ENCODE measurements at places on chromosomes 6 and 20. TPM values are rescaled to one million over a fixed set of nuclear protein-coding genes. Genes with fewer than 3 reads are reported as not detected.

PHACTR3 gene
- 10.8 TPM for polyA plus RNA-seq

CD164 gene
- 553 TPM for polyA plus RNA-seq

PTK6 gene
- 0.56 TPM for polyA plus RNA-seq

PROCR gene
- polyA plus RNA-seq, result 10.8 TPM

ARMH2 gene
- polyA plus RNA-seq, result not detected

ZNF165 gene
- 5.4 TPM for polyA plus RNA-seq

IFNGR1 gene
- 58.0 TPM for polyA plus RNA-seq

- no peak for DNase-seq
Observed at GRCh38 chr6:142421285-142422117, 119.7 kb downstream of the ADGRG6 start.

GRCh38 chr6:158539413-158539812, 20.5 kb upstream of the TMEM181 start:
- DNase-seq, result no peak

- DNase-seq, result no peak
Observed at GRCh38 chr6:79170431-79170830, 64.1 kb downstream of the HMGN3 start.

DNA sequence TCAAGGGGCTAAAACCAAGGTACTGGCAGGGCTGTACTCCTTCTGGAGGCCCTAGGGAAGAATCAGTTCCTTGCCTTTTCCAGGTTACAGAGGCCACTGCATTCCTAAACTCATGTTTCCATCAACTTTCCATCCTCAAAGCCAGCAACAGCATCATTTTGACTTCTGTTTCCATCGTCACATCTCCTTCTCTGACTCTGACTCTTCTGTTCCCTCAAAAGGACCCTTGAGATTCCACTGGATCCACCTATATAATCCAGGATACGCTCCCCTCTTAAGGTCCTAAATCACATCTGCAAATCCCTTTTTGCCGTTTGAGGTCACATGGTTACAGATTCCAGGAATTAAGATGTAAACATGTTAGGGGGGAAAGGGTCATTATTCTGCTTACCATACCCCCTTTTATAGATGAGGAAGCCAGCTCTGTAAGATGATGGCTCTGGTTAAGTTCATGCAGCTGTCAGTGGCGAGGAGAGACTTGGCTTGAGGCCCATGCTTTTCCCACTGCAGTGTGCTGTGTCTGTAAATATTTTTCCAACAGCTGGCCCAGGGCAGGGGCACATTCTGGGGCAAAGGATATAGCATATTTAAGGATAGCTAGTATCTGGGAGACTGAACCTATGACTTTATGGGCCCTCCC, 114.6 kb downstream of the TNFRSF21 start:
- no peak for DNase-seq

GRCh38 chr20:40765814-40766480, 76.9 kb upstream of the MAFB start:
- no peak for DNase-seq

DNA sequence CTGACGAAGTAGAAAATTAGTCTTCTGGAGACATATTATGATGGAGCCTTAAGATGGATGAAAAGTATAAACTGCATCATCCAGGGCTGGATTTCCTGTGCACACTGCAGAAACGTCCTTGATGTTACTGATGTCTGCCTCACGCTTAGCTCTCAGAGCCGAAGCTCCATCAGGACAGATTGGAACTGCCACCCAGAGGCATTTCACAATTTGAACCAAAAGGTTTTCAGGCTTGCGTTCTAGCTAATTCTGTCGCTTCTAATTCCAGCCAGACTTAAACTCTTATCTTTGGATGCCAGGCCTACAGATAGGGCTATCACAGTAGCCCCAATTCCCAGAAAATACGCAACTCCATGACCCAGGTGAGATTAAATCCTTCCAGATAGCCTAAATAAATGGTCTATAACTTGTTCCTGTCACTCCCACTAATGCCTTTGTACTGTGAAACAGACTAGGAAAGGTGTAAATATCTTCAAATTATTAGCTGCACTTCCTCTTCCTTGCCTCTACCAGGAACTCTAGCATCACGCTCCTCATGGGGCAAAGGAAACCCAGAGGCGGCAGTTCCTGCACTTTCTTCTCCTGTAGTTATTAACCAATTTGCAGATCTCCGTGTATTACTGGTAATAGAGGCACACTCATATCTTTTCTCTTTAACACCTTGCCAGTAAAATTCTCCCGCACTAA, 634.6 kb downstream of the PRKN start:
- DNase-seq, result no peak

All from renal cortex interstitium (tissue), 15 donors.